NCI-H1436 (cell line): ENCODE measurements at places on chromosomes 5 and 9.

DNA sequence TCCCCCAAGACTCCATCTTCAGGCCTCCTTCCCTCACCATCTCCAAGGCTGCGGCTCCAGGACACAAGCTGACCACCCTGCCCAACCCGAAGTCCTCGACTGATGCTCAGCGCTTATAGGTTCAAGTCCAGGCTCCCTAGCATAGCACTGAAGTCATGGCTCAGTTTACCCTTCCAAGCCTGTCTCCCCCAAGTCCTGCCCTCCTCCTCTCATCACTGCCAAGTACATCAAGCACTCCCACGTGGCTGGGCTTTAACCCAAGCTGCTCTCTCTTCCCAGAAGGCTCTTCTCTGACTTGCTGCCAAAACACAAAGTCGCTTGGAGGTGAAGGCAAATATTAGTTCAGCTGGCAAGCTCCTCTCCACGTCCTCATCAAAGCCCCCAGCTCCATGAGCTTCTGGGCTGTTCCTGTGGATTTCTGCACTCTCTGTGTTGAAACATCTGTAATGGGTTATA, 22.1 kb upstream of the MARCHF6 start:
- peak; percentile 54 for DNase-seq

GRCh38 chr9:21413151-21413550, 4.2 kb downstream of the IFNA8 start:
- DNase-seq = no peak

GRCh38 chr9:37026931-37027581, 7.0 kb downstream of the PAX5 start:
- no peak for DNase-seq

GRCh38 chr9:135376511-135377265, 102.9 kb upstream of the PPP1R26 start:
- no peak for DNase-seq

GRCh38 chr5:32439086-32439642, 5.4 kb downstream of the ZFR start:
- DNase-seq = no peak

DNA sequence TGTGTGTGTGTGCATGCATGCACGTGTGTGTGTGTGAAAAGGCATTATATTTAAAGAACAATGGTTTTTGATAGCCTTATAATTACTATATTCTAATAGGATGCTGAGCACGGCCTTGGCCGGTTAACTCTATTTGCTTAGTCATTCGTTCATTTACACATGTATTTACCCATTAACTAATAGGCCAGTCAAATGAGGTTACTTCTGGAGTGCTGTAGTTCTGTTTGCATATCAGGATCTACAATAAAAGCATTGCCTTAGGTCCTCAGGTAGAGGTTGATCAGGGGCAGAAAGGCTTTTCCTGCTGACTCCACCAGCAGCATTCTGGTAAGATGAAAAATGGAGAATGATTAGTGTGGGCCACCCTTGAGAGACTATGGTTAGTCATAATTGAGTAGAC, 219.0 kb downstream of the COMMD10 start:
- peak; percentile 34 for DNase-seq

DNA sequence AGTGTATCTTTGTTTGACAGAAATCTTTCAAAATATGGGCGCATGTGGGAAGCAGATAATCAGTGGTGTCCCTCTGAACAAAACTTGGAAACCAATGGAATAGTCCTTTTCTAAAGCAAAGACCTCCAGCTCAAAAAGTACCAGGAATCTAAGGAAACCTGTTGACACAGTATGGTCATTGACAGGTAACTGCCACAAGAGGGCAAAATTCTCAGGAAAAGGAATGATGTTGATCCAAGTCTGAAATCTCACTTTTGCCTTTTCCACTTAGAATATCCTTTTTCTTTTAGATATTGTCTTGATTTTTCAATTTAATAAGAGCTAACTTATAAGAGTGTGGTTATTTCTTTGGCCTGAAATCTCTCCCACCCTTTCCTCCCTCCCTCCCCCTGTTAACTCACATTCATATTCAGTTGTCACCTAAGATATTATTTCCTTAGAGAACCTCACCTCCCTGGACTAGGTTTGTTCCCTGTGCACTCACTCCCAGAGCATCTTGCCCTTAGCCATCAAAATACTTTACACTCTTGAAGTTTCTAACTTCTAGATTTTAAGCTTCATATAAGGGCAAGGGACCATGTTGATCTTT, 59.0 kb upstream of the BARX1 start:
- DNase-seq = peak; percentile 48

- DNase-seq = no peak
Measured at GRCh38 chr9:78640728-78641127, 343.8 kb downstream of the PSAT1 start.

DNA sequence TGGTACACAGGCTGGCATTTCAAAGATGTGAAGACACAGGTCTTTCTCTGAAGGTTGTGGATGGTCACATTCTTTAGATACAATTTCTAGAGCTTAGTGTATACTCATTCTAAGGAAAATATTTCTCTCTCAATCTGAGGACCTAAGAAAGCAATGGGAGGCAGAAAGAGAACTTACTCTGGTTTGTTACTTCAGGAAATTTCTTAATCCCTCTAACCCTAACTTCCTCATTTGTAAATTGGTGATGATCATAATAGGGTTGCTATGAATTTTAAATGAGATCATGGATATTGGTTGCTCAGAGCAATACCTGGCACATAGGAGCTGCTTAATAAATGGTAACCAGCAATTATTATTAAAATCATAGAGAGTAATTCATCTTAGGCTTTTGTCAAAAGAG, 22.1 kb downstream of the FAM170A start:
- no peak for DNase-seq

GRCh38 chr9:3692606-3693005, 166.8 kb upstream of the RFX3 start:
- no peak for DNase-seq

DNA sequence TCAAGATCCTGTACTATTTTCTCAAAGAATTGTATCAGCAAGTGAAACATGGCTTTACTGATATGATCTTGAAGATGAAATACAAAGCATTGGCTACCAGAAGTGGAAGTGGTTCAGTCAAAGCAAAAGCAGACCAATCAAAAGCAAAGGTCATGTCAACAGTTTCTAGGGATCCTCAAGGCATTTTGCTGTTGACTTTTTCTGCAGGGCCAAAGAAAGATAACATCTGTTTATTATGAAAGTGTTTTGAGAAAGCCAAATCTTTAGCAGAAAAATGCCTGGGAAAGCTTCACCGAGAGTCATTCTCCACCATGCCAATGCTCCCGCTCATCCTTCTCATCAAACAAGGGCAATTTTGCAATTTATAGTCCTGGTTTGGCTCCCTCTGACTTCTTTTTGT, 90.3 kb upstream of the ACO1 start:
- DNase-seq = no peak

- DNase-seq = no peak
Measured at GRCh38 chr9:107042606-107043005, 179.6 kb downstream of the ZNF462 start.

DNA sequence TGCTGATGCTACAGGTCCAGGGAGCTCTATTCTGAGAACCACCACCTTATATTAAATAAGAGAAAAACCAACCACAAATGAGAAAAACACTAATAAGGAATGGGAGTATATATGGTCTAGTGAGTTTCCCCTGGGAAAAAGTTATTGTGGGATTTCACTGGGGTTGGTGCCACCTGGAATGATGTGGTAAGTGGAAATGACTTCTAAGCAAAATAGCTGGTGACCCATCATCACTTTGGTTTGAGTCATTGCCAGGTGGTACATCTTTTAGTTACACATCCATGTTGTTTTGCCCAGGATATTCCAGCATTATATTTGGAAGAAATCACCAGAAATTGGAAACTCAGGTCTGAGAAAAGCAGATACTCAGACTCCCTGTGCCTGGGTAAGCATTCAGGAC, 437.3 kb downstream of the DTWD2 start:
- DNase-seq = no peak

GRCh38 chr5:150122536-150123481, 32.8 kb downstream of the PDGFRB start:
- no peak for DNase-seq
